ENCODE measurements at places on chromosomes 5 and 9.

DNA sequence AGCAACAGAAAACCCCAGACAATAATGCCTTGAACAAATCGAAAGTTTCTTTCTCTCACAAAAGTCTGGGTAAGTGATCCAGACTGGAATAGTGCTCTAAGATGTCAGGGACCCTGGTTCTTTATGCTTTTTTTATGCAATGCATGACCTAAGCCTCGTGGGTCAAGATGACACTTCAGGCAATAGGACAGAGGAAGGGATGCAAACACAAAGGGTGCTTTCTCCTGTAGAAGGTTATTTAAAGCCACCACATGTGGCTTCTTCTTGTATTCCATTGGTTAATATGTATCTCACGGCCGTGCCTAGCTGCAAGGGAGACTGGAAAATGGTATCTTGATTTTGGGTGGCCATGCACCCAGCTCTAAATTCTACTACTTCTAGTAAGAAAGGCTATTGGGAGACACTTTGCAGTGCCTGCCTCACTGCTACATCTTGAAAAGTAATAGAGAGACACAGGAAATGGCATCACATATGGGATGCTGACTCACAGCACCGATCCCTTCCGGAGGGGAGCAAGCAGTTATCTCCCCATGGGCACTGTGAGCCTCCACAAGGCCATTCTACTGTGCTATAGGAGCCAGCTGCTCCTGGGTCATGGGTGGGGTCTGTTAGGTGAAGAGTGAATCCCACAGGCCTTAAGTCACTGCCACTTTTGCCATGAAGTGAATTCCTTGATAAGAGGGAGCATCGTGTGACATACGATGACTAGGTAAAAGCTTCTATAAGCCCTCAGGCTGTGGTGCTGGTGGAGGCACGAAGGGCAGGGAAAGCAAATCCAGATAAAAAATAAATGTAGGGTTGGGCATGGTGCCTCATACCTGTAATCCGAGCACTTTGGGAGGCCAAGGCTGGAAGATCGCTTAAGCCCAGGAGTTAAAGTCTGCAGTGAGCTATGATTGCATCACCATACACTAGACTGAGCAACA is 32.5 kb upstream of the RAB14 start:
- no peak for DNase-seq

GRCh38 chr9:129964901-129965734 is 77.9 kb downstream of the FNBP1 start:
- DNase-seq: no peak

- DNase-seq: no peak
Observed at GRCh38 chr5:95626701-95627100, 6.8 kb downstream of the GPR150 start.

GRCh38 chr5:179619776-179620175 is 3.7 kb downstream of the HNRNPH1 start:
- no peak for DNase-seq

- DNase-seq: no peak
Observed at GRCh38 chr5:150596826-150597225, 43.6 kb upstream of the SYNPO start.

DNA sequence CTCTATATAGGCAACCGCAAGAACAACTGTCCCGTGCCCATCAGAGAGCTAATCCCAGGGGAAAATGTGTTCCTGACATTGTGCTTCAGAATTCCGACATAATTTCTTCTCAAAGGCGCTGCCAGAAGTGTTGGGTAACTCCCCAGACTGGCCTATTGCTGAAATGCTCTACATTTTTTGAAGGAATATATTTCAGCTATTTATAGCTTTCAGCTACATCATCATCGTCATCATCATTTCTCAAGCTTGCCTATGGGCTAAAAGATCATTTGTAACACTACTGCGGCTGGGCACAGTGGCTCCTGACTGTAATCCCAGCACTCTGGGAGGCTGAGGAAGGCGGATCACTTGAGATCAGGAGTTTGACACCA is 49.7 kb downstream of the MYO10 start:
- DNase-seq: no peak

GRCh38 chr9:75504721-75505120 is 385.8 kb upstream of the PCSK5 start:
- no peak for DNase-seq

DNA sequence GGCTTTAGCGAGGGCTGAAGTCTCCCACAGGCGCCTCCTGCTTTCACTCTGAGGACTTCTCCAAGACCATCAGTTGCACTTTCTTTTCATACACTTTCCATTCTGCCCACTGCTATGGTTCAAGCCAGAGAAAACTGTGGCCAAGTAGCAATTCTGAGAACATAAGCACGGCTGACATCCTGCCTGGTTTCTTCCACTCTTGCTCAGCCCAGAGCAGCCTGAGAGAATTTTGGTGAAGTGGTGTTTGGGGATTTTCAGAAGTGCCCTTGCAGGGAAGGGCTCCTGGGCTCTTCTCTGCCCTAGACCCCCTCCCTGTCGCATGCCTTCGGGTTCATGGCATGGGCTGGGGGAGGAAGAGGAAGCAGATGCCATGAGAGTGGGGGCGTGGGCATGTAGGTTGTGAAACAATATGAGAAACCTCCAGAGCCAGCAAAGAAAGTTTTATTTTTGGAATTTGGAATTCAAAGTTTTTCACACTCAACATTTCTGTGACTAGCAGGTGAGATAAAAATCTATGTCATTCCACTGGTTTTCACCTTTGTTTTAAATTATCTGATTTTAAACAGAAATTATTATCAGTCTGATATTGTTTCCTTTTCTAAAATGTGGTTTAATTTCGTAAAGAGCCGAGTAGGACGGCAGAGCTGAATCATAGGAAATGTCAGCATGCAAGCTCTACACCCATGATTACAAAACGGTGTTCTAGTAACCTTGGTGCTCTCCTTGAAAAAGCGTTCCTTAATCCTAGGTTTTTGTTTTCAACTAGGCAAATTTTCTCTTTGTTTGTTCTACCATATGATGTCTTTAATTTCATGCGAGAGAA is 27.8 kb upstream of the TNFSF8 start:
- no peak for DNase-seq

DNA sequence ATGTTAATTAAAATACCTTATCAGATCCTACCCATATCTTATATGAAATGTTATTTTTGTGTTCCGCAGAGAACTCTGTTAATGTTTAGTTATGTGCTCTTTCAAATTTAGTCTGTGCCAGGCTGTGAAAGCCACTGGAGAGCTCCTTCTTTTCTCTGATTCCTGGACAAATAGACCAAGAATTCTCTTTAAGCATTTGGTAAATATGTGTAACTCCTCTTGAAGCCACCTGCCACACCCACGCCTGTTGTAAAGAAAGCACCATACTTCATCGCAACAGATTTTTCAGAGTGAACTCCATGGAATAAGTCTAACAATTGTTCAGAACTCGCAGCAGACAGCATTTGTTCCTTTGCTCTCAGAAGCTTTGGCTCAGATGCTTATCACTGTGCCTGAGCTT is 301.1 kb downstream of the FAM170A start:
- no peak for DNase-seq

DNA sequence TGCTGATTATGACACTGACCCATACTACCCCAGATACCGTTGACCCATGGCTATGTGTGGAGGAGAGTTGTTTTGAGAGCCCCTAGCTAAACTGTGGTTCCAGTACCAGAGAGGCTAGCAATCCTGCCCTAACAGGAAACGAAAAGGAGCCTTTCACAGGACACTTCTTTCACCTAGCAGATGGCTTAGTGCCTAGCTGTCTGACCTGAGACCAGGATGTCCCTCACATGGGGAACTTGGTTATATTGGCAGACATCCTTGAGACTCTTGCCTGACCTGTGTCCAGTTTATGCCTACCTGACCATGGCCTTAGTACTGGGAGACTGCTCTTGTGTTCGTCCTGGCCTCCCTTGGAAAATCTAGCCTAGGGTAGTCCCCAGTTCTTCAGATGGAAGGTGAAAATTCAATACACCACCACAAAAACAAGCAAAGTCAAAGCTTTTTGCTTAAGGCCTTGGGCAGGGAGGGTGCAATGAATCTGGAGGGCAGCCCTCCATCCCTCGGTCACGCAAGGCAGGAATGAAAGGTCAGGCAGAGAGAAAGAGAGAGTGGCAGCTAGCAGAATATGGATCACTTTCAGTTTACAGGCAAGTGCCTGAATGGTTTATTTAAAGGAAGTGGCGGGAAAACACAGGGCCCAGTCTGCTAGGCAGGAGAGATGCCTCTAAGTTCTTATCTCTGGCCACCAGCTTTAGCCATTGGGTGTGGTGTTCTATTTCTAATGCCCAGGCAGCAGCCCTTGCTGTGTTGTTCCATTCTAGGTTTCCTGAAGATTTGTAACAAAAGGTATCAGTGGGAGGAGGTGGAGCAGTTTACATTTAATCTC is 16.4 kb upstream of the ZNF474 start:
- no peak for DNase-seq

- no peak for DNase-seq
Observed at GRCh38 chr5:59367791-59368394, 525.6 kb downstream of the PDE4D start.

- no peak for DNase-seq
Observed at GRCh38 chr5:39231705-39232525, 12.6 kb upstream of the FYB1 start.

DNA sequence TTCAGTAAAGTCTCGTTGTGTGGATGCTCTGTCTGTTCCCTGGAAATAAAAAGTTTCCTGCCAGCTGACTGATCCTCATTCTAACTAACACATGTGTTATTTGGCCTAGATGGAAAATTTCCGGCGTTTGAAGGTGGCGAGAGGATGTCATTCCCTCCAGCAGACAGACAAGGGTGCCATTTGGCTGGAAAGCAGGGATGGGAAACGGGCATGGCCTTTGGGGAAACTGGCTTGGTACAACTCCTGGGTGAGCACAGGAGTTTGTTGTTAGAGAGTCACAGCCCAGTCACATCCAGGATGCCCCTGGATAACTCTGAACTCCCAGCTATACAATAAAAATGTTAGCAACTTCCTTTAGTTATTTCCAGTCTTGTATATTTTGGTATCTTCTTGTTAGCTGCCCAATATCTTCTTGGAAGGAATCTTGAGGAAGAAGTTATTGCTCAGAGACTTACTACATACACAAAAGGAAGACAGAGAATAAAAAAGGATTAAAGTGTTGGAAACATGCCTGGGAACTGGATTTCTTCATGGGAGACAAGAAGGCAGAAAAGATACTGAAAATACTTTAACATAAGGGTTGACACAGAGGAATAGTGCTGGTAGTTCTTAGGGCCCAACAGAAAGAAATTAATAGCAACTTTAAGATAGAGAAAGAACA is 41.9 kb downstream of the TEK start:
- no peak for DNase-seq

DNA sequence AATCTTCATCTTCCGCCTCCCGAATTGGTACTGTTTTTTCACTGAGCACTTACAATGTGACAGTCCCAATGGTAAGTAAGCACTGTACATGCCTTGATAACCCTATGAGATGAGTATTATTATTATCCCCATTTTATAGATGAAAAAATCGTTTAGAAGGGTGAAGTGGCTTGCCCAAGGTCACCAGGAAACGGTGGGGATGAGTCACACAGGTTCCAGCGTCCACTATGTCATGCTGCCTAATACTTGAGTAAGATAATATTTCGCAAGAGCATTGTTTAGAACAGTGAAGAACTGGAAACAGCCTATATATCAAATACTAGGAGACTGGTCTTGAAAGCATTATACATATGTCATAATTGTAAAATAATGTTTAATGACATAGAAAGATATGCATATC is 12.9 kb downstream of the HAND1 start:
- DNase-seq: no peak

DNA sequence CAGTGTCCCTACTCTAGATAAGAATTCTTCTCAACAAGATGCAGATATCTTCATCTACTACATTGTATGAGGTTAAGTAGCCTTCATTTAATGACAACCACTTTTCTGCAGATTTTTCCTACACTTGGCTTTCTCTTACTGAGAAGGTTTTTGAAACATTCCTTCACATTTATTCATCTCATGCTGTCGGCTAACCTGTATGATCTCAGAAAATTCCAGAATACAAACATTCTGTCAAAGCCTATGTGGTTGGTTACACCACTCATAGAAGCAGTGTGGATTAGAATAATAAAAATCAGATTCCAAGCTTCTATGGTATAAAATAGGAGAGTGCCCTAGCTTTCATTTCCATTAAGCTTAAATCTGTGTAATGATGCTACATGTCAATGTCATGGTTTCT is 39.4 kb upstream of the ERCC6L2 start:
- DNase-seq: no peak

GRCh38 chr9:97501972-97502221 is 431 bp downstream of the TMOD1 start:
- DNase-seq: no peak

GRCh38 chr5:179595916-179596315 is 27.6 kb downstream of the HNRNPH1 start:
- DNase-seq: no peak
